Posterior cingulate gyrus (tissue), 11 donors: ENCODE measurements at places on chromosomes 6 and 20.
A peak's percentile ranks its signal among the peaks of the same experiment; 100 is the strongest.

DNA sequence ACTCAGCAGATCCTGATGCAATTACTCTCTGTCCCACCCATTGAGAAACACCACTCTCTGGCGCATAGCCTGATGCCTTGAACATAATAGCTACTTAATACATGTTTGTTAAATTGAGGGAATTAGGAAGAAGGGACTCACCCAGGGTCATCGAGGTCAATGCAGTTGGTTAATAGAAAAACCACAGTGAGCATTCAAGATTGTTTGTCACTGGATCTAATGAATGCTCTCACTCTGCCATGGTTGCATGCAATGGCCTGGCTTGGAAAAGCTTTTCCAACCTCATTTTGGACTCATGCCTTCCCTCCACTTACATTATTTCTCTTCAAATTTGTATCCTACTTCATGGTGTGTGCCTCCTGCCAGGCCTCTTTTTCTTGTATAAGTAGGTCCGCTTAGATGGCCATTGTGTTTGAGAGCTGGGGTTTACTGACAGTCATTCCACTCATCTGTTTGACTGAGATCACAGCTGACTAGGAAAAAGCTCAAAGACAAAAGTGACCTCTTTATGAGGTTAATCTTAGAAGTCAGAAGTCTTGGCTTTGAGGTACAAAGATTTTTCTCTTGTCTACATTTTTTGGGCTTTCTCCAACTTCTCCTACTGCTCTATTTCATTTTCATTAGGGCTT is 154.8 kb upstream of the RAB32 start:
- no peak for DNase-seq

DNA sequence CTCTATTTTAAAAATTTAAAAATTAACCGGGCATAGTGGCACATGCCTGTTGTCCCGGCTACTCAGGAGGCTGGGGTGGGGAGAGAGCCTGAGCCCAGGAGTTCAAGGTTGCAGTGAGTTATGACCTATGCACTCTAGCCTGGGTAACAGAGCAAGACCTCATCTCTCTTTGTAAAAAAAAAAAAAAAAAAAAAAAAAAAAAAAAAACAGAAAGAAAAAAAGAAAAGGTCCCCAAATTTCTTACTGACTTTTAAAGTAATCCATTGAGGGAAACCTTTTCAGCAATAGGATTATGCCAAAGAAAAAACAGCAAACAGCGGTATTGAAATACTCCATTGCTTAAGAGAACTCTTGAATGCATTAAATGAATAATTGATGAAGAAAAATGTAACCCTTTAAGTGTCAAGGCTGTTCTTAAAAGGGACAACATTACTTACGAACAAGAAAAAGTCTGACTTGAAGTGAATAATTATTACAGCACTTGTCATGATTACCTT is 6.0 kb upstream of the DNAAF9 start:
- no peak for DNase-seq

DNA sequence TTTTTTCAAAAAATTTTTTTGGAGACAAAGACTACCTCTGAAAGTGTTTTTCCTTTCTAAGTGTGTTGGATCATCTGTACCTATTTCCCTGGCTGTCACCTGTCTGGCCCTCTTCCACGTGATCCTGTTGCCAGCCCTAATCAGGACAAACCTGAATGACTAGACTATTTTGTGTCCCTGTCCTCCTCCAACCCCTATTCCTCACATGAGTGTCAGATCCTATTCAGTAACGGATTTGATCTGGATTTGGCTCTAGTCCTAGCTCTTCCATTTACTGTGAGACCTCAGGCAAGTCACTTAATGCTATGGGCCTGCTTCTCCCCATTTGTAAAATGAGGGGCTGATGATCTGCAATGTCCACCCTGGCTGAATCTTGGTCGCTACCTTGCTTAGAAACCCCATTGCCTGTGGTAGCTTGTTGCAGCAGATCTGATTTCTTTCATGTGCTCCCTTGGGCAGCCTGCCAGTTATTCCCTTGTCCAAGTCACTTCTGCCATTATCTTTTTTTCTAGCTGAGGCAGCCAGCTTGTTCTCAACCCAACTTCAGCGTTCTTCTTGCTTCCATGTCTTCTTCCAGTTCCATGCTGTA is 4.8 kb downstream of the PHF20 start:
- DNase-seq, result peak; percentile 13

GRCh38 chr20:49813305-49813974 is 812 bp downstream of the SLC9A8 start:
- DNase-seq, result no peak

- peak; percentile 72 for DNase-seq
Measured at GRCh38 chr20:63335711-63336110, 25.4 kb downstream of the CHRNA4 start.

- DNase-seq, result no peak
Measured at GRCh38 chr6:91045161-91045560, 458.3 kb upstream of the MAP3K7 start.

DNA sequence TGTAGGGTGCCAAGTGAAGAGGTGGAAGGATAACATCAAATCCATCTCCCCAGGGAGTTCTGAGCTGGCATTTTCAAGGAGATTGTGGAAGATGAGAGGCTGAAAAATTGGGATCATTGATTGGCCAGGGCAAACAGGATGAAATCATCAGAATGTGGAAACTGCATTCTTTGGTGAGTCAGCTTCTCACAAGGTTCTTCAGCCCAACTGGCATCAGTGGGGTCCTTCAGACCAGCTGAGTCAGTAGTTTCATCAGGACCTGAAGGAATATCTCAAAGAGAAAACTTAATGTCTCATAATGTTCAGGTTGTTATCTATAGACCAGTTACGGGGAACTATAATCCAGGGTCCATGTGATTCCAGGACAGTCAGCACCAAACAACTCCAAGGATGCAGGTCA is 195.8 kb downstream of the HAO1 start:
- DNase-seq, result no peak

GRCh38 chr6:110217266-110217665 is 37.0 kb downstream of the CDC40 start:
- no peak for DNase-seq

- DNase-seq, result peak; percentile 40
Measured at GRCh38 chr20:24698706-24699206, 229.3 kb downstream of the SYNDIG1 start.

DNA sequence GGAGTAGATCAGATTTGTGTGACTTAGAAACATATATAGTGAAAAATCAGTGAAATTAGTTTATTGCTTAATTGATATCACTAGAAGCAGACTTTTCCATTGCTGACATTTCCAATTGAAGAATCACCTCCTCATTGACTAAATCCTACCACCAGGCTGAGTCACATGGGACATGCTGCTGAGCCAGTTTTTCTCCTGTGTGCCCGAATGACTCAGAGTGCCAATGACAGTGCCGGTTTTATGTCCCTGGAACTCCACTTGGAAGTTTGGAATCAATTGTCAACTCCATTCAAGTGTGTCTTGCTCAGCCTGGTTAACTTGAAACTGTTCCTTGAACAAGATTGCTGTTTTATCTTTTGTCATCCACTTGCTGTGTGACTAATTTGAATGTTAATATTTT is 316.1 kb upstream of the PRDM1 start:
- no peak for DNase-seq

GRCh38 chr6:113169484-113169883 is 687.7 kb upstream of the MARCKS start:
- no peak for DNase-seq

DNA sequence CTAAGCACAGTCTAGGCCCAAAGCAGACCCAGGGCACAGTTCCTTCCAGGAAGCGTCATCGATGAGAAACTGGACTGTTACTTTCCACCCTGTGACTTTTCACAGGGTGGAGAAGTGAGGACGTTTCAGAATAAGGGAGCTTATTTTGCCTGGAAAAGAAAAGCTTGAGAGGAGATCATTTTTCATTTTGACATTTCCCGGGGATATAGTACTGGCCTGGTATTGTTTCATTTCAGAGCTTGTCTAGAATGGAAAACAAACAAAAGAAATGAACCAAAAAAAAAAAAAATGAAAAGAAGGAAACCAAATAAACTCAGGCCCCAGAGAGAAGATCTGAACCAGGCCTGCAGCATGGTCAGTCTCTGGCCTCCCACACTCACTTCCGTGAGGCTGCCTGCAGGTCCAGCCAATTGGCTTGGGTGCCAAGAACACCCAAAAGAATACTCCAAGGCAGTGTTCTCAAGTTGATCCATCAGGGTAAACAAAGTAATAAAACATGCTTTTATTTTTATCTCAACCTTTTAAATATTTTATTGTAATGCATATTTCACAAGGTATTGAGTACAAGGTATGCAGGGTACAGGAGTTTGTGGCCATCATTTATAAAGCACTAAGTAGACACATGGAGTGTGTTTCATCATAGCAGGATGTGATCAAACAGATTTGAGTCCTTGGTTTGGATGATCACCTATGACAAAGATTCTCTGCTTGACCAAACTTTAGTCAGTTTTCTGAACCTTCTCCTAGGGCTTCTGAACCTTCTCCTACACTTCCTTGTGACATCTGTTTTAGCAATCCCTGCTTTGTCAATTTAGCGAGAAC is 176.9 kb upstream of the GGTLC1 start:
- DNase-seq, result no peak

DNA sequence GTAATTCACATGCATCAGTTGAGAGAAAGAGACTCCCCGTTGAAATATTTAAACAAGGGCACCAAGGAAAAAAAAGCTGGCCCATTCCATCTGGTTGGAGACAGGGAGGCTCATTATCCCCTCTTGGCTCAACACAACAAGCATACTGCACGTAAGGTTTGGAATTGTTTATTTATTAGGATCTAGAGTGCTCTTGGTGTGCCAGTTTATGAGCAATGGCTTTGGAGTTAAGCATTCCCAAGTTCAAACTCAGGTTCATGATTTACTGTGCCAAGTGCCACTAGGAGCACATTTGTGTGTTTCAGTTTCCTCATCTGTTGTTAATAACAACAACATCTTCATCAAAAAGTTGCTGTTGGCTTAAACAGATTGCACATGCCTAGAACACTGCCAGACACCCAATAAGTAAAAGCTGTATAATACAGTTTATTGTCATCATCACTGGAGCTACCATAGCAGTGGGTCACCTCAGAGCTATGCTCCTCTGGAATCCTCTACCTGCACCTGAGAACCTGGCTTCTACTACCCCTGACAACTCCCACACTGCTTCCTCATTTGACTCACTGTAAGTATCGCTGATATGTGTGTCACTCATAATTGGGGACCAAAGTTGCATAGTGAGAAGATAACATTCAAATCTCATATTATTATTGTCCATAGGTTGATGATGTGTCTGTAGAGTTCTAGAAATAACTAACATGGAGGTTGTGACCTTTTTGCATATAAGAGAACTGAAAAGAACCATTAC is 5.4 kb downstream of the SLC17A3 start:
- DNase-seq, result no peak

DNA sequence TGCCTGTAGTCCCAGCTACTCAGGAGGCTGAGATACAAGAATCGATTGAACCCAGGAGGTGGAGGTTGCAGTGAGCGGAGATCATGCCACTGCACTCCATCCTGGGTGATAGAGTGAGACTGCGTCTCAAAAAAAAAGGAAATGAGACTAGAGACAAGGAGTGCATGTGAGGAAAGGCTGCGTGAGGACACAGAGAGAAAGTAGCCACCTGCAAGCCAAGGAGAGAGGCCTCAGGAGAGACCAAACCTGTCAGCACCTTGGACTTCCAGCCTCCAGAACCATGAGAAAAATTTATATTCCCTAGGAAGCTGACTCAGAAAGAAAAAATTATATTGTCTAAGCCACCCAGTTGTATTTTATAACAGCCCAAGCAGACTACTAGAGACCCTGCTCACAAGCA is 7.4 kb upstream of the BEND3 start:
- DNase-seq, result no peak

DNA sequence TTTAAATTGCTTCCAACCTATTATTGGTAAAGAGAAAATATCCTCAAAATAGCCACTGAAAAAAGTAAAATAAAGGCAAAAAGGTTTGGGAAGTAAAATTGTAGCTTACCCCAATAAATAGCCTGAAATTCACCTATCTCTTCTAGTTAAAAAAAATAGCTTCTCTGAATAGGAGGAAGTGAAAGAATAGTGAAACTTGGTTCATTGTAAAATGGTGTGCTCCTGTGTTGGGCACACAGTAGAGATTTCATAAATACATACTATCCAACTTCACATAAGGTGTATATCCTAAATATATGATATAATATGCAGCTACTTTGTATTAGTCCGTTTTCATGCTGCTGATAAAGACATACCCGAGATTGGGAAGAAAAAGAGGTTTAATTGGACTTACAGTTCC is 45.3 kb downstream of the CDK19 start:
- DNase-seq, result no peak

- DNase-seq, result no peak
Measured at GRCh38 chr6:18277237-18278006, 13.1 kb upstream of the DEK start.

DNA sequence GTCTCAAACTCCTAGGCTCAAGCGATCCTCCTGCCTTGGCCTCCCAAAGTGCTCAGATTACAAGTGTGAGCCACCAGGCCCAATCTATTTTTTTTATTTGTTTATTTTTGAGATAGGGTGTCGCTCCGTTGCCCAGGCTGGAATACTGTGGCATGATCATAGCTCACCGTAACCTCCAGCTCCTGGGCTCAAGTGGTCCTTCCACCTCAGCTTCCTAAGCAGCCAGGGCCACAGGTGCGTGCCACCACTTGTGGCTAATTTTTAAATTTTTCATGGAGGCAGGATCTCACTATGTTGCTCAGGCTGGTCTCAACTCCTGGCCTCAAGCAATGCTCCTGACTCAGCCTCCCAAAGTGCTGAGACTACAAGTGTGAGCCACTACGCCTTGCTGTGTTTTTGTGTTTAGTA is 9.8 kb downstream of the KIF3B start:
- DNase-seq, result no peak
